GM12878 (cell line): ENCODE measurements at places on chromosomes 6 and 20. TPM values are rescaled to one million over a fixed set of nuclear protein-coding genes. Genes with fewer than 3 reads are reported as not detected.

B3GALT4 gene
- 6.2 and 6.5 TPM in 2 replicates for total RNA-seq

CST4 gene
- total RNA-seq: not detected in 2 replicates

LRFN2 gene
- total RNA-seq: not detected in 2 replicates

SLC29A1 gene
- total RNA-seq: 71.7 and 79.5 TPM in 2 replicates

SIM1 gene
- total RNA-seq: not detected in 2 replicates

GPR6 gene
- not detected in 2 replicates for total RNA-seq

ZCCHC3 gene
- total RNA-seq: 31.9 and 32.8 TPM in 2 replicates

FNDC11 gene
- 0.72 and 0.77 TPM in 2 replicates for total RNA-seq

BMP5 gene
- not detected in 2 replicates for total RNA-seq

PNPLA1 gene
- total RNA-seq: not detected in 2 replicates

APOM gene
- total RNA-seq: 3.8 and 4.1 TPM in 2 replicates

KIF3B gene
- total RNA-seq: 29.5 and 31.5 TPM in 2 replicates

BANF2 gene
- total RNA-seq: not detected in 2 replicates

FAM184A gene
- 0.19 TPM in 1 of 2 replicates, not detected in the other for total RNA-seq

RSPH4A gene
- 0.13 and 0.28 TPM in 2 replicates for total RNA-seq

HLA-DQA1 gene
- total RNA-seq: 664 and 712 TPM in 2 replicates

TCP11 gene
- total RNA-seq: not detected in 2 replicates

HLA-DRB1 gene
- 718 and 768 TPM in 2 replicates for total RNA-seq

POU5F1 gene
- 2.0 and 3.7 TPM in 2 replicates for total RNA-seq

OR2J3 gene
- not detected in 2 replicates for total RNA-seq
